ENCODE measurements at places on chromosomes 7 and 10.

DNA sequence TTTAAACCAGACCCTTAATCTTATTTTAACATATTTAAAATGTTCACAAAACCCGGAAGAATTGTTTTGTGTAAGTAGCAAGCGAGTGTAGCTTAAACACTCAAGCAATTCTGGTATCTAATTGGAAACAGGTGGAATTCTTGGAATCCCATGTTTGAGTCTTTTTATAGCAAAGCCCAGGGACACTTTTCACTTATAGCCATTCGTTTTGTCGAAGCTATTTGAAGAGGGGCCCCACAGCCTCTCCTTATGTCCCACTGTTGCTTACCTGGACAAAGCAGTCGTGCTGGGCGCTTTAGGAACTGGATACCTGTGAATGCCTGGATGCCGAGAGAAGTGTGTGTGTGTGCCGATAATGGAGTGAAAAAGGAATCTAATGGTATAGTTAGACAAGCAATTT, 3.3 kb downstream of the CUX1 start:
- DNase-seq: no peak

DNA sequence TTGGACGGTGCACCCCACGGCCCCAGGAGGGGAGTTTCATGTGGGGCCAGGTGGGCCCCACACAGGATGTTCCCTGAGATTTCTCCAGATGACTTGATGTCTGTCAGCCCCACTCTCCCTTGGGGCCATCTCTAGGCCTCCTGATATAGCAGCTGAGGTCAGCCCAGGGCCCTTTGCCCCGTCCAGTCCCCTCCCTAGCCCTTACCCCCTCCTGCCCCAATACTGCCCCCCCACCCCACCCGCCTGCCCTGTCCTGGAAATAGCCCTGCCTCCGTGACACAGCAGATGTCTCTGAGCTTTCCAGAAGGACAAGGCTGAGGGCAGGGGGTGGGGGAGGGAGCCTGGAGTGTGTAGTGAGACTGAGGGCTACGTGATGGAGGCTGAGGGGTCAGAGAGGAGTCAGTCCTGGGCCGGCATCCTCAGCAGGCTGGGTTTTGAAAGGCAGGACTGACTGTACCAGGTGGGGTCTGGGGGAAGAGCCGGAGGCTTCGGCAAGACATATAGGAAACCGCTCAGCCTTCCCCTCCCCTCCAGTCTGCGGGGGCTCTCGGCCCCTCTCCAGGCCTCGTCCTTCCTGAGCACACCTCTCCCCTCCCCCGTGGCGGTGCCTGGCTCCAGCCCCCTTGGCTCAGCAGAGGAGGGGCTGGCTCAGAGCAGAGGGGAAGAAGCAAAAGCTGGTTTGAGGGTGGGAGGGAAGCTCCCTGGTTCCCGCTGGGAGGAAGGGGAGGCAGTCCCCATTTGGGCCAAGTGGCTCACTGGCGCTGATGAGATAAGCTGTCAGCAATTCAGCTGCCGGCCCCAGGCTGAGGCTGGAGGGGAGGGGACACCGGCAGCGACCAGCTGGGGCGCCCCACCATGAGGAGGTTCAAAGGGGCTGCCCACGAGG, 2.0 kb downstream of the FLNC start:
- DNase-seq: no peak

DNA sequence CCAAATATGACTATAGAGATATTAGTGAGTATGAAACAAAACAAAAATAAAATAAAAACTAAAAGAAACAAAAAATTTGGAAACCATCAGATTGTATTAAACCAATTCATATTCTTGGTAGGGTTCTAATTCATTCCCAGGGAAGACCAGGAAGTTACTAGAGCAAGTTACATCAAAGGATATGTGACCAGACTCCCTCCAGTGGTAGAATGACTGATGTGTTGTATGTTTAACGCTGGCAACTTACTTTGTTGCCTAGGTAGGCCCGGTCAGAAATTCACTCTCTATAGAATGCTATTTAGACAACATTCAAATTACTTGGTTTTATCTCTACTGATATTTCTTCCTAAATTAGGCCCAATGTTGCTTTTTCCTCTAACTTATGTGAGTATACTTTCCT, 5.2 kb downstream of the PHYHIPL start:
- DNase-seq: no peak

- DNase-seq: no peak
These were observed 55.4 kb downstream of the FAM241B start for GRCh38 chr10:69685426-69685801.

- no peak for DNase-seq
These were observed 166.9 kb upstream of the PRSS1 start for GRCh38 chr7:142582351-142582750.

DNA sequence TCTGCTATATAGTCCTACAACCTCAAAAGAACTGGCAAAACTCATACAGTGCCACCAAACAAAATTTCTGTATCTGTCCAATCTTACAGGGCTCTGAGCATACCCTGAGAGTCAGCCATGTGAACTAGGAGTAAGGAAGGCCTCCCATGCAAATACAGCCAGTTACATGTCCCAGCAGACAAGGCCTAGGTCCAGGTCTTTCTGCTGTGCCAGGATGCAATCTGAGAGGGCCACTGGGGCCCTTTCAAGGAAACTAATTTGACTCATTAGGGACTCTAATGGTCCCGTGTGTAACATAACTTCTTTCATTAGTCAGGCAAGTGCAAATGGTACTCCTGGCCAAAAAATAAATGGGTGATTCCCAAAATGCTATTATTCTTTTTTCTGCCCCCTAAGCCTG, 17.9 kb upstream of the HIBADH start:
- no peak for DNase-seq

DNA sequence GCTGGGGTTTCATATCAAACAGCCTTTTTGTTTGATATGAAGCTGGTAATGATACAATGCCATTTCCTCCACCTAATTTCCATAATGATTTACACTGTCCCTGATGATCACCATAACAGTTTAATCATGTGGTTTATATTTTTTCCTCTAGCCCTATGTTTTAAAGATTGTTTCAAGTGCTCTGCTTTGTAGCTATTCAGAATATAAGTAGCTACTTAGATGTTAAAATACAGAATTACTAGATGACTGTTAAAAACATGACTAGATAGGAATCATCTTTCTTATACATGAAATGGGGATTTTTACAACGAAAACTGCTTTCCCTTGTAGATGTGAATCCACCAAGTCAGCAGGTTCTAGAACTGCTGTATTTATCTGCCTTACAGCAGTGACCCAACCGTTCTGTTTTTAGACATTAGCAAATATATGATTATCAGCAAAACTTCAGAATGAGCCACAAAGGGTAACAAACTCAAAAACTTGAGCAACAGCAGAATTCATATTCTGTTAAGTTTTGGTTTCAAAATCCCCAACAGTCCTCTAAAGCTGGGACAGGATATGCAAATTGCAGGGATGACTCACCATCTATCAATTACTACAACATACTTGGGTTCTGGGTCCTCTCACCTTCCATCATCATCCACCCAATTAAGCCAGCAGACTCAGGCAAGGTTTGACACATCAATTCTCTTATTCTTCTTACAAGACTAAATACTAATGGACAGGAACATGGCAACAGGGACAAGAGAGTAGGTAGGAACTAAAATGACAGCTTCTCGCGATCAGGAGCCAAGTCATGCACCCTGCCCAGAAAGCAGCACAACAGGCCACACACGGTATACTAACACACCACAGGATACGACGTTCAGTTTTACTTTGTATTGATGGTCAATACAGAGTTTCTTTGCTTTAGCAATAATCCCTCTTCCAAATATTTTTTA, 83.9 kb downstream of the PIP4K2A start:
- no peak for DNase-seq

DNA sequence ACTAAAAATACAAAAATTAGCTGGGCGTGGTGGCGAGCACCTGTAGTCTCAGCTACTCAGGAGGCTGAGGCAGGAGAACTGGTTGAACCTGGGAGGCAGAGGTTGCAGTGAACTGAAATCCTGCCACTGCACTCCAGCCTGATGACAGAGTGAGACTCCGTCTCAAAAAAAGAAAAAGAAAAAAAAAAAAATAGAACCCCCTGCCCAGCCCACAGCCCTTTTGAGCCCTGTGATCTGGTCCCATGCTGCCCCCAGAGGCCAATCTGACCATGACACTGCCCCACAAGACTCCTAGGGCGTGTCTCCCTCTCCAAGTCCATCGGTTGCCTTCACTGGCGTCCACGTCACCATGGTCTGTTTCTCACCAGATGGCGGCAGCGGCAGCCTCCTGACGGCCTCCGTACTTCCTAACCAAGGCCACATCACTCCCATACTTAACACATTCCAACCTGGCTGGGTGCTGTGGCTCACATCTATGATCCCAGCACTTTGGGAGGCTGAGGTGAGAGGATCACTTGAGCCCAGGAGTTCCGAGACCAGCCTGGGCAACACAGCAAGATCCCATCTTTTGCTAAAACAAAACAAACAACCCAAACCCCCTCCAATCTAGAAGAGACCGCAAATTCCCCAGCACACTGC, 18.0 kb downstream of the STX1A start:
- no peak for DNase-seq
